ENCODE measurements at places on chromosomes 6 and 20.

- H3K27me3 ChIP-seq = no peaks in the 10 kb centered on the region
- H3K4me3 ChIP-seq = no peak overlapping the region
- no peak for DNase-seq
These were observed 127.6 kb upstream of the SYNDIG1 start for GRCh38 chr20:24341781-24342180.

DNA sequence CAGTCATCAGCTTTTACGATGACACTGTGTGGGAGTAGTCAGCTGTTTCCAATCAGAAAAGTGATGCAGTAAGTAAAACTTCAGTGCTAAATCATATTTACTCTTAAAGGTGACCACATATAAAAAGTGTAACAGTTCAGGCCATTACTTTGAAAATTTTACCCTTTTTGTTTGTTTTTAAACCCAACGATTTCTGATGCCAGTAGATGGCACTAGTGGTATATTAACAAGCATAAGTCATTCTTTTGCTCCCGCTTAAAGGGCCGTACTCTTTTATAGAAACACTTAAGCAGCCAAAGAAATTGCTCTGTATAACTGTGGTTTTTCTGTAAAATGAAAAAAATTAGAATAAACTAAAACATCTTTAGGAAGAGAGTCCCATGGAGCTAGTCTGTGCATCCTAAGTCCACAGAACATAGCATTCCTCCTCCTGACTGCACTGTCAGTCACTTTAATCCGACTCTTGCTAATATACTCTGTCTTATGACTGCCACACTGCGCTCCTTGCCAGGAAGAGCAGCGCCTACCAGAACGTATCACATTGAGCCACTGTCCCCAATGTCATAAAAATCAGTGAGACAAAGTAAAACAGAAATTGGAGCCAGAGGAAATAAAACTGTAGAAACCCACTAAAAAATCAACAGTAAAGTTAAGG is 25.0 kb downstream of the HEBP2 start:
- no peaks in the 10 kb centered on the region for H3K27me3 ChIP-seq
- peaks cover 5% of the 10 kb centered on the region for H3K36me3 ChIP-seq
- no peak overlapping the region for H3K27ac ChIP-seq
- no peaks in the 10 kb centered on the region for H3K4me1 ChIP-seq
- no peak overlapping the region for H3K4me3 ChIP-seq

DNA sequence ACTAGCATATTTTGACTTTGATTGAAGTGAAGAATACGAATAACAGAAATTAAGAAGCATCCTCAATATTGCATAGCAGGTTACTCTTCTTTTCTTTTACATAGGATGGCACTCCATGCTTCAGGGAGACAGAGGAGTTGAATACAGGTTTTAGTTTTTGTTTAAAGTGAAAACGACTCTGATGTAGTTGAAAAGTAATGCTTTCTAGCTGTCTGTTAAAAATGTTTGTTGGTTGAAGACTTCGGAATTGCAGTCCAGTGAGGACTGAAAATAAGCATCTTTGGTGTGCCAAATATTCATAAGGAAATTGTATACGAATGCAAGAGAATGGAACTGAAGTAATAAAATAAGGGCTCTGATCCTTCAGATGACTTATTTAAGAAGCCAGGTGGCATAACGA is 618 bp upstream of the SLC16A10 start:
- H3K36me3 ChIP-seq = no peaks in the 10 kb centered on the region
- DNase-seq = no peak
- H3K4me3 ChIP-seq = peak overlapping the region; percentile 79
- no peaks in the 10 kb centered on the region for H3K27me3 ChIP-seq
- H3K4me1 ChIP-seq = peaks cover 23% of the 10 kb centered on the region
- no peak overlapping the region for H3K27ac ChIP-seq

GRCh38 chr6:132135409-132135808 is 184.2 kb upstream of the CCN2 start:
- no peak for DNase-seq
- H3K4me1 ChIP-seq = no peaks in the 10 kb centered on the region
- no peaks in the 10 kb centered on the region for H3K27me3 ChIP-seq
- no peaks in the 10 kb centered on the region for H3K36me3 ChIP-seq

DNA sequence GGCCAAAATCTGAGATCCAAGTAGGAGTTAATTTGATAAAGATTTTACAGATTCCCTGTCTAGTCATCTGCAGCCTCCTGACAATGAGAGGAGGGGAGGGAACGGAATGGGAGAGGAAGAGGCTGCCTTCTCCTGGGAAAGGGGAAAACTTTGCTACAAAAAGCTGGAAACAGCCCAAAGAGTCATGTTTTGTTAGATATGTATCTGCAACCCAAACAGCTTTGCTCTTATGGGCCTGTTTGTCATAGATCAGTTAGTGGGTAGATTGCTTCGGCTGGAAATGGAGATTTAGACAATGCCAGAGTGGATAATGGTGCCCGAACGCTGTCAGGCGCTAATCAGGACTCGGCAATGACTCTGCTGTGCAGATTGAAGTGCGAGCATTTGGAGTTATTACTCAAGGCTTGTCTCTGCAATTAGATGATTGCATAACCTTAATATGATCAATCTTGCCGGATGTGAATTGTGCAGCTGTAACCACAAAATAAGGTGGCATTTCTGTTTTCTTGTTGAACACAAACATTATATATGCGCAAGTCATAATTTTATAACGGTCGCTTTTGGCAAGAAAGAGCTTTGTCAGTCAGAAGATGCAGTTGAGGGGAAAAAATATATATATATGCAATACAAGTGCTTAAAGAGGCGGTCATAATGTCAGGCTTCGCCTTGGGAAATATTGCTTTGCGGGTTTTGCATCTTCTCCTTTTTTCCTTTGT is 92.4 kb upstream of the MAFB start:
- no peak for DNase-seq
- no peaks in the 10 kb centered on the region for H3K27me3 ChIP-seq
- H3K4me3 ChIP-seq = no peak overlapping the region
- H3K36me3 ChIP-seq = no peaks in the 10 kb centered on the region

DNA sequence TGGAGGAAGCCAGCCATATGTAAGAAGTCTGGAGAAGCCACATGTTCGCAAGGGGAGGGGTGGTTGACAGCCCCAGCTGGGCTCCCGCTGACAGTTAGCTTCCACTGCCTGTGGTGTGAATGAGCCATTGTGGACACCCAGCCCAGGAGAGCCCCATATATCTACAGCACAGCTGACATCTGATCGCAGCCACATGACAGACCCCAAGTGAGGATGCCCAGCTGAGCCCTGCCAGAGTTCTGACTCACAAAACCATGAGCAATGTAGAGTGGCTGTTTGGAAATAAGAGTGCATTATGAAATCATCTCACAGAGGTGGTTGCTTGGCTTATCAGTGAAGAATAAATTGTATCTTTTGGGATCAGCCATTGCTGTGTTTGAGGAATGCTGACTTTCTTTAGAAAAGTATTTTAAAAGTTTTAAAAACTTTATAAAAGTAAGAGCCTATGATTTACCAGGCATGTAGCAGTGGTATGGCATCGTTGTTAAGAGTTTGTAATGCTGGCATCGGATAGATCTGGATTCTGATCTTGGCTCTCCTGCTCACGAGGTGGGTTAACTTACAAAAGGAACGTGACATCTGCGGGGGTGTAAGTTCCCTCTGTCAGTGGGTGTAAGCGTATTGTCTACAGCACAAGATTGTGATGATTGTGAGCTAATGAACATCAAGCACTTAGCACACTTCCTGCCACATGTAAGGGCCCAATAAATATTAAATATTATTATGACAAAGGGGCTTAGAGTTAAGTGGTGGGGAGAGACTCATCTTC is 24.1 kb downstream of the CFAP61 start:
- no peaks in the 10 kb centered on the region for H3K27me3 ChIP-seq
- no peaks in the 10 kb centered on the region for H3K4me1 ChIP-seq
- no peak overlapping the region for H3K27ac ChIP-seq
- DNase-seq = no peak

DNA sequence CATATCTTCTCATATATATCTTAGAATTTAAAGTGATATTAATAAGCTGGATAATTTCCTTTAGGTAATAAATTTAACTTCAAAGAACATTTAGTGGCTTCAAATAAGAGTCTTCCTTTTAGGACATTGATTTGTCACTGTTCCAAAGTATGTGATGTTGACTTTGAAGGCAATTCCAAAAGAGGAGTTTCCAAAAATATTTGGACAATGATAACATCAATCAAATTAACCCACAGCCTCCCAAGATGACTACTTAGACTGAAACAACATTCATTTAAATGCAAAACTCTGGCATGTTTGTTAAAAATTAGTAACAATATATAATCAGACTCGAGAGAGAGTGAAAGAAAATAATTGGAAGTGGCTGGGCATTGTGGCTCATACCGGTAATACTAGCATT is 211.1 kb downstream of the OGFRL1 start:
- no peak for DNase-seq
- H3K27ac ChIP-seq = no peak overlapping the region
- no peak overlapping the region for H3K4me3 ChIP-seq
- H3K27me3 ChIP-seq = no peaks in the 10 kb centered on the region
- H3K36me3 ChIP-seq = no peaks in the 10 kb centered on the region

GRCh38 chr6:3597500-3598064 is 140.7 kb upstream of the SLC22A23 start:
- H3K4me1 ChIP-seq = no peaks in the 10 kb centered on the region
- H3K27ac ChIP-seq = no peak overlapping the region
- no peaks in the 10 kb centered on the region for H3K36me3 ChIP-seq
- no peak overlapping the region for H3K4me3 ChIP-seq
- no peak for DNase-seq
